SW480 (cell line): ENCODE measurements at places on chromosomes 3 and 15.

GRCh38 chr3:169750665-169751064 is 14.2 kb downstream of the TERC start:
- no peak for DNase-seq

DNA sequence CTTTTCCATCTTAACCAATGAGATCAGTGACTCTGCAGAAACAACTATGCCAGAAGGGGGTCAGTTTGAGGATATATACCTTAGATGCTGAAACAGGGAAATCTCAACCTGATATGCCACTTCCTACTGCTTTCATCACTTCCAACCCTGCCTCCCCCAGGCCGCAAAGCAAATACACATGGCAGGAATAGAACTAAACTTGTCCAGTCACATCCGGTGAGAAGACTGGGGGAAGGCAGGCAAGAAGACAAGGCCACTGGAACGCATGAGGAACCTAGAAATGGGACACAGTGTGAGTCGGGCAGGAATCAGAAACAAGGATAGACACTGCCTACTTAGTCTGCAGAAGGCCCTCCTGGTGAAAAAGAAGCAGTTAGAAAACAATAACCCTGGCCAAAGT is 90.6 kb downstream of the MYO5A start:
- no peak for DNase-seq

DNA sequence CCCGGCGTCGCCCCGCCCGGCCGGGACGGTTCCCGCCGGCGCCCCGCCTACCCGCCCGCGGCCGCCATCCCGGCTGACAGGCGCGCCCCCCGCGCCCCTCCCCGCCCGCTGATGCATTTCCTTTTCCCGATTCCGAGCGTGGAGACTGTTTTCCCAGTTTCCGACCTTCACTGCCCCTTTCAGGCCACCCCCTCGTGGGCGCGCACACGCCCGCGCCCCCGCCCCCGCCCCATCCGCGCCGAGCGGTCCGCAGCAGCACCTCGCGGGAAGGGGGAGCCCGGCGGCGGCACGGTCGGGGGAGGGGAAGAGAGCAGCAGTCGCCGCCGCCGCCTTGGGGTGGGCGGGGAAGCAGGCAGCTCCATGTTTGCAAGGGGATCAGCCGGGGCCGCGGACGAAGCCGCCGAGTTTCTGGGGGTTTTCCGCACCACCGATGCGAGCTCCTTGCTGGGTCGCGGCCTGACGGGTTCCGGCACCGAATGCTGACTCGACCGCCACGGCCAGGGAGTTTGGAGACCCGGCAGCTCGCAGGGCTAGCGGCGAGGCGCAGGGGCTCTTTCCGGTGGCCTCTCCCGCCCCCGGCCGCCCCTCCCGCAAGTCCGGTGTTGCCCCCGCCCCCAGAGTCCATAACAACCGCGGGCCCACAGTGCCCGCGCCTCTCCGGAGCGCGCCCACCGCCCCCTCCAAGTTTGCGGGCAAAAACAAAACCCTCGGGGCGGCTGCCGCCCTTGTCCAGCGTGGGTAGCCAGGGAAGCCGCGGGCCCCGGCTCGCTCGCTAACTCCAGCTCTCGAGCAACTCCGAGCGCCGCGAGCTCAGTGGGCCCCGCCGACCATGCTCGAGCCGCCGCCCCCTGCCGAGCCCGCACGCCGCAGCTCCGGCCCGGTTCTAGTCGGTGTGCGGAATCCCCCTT is 3.2 kb upstream of the SIN3A start:
- peak; percentile 75 for DNase-seq

- no peak for DNase-seq
Observed at GRCh38 chr3:112013784-112014143, 15.0 kb downstream of the TAGLN3 start.

- DNase-seq, result peak; percentile 36
Observed at GRCh38 chr3:58352626-58353025, 19.9 kb downstream of the PXK start.

DNA sequence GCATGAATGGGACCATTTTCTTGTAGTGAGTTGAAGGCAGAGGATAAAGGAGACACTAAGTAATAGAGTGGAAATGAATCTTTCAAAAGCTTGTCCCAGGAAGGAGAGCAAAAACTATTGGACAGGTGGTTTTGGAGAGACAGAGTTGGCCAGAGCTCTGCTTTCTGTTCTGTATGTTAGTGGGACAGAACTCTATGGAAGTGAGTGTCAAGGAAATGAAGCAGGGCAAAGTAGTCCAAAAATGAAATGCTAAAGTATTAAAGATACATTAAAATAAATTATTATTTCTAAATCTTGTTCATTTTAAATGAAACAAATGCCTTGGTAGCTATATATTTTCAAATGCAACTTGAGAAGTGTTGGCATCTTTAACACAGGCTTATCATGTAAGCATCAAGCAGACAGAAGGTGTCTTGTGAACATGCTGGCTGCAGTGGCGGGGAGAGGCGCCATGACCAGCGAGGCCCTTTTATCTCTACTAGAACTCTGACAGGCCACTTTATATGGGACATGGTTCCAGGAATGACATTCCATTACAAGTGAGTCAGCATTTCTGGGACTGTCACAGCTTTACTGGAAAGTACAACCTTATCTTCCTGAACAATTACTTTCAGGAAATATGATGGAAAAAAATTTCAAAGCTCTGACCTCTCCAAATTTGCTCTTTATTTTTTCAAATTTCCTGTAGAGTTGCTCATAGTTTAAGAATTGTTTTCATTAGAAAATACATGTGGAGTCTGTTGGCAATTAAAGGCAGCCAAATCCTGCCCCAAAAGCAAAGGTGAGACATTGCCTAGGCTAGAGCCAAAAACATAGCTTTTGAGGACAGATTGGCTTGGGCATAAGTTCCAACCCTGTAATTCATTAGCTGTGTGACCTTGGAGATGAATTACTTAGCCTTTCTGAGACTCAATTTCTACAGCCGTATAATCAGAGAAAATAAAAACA is 106.5 kb downstream of the ECT2 start:
- peak; percentile 66 for DNase-seq

DNA sequence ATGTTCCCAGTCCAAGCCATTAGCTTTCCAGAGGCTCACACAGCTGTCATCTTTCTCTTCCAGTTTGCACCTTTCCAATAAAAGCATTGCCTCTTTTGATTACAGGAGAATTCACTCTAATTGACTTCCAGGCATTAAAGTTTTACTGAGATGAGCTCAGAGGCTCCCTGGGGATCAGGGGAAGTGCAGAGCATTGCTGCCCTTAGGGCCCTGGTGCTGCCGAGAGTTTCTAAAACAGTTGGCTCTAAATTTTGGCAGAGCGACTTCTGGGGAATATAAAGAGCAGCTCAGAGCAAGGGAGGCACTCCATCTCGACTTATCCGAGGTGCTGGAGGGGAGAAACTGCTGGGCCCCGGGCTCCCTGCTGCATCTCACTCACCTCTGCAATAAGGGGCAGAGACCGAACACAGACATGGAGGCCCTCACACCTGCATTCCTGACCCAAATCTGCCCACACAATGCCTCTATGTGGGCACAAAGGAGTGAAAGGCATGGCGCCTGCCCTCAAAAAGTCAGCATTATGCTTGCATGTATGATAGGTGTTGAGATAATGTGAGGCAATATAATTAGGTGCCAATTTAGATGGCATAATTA is 61.7 kb downstream of the SCN11A start:
- no peak for DNase-seq

- DNase-seq, result no peak
Observed at GRCh38 chr15:71549091-71549490, 261.3 kb upstream of the NR2E3 start.

DNA sequence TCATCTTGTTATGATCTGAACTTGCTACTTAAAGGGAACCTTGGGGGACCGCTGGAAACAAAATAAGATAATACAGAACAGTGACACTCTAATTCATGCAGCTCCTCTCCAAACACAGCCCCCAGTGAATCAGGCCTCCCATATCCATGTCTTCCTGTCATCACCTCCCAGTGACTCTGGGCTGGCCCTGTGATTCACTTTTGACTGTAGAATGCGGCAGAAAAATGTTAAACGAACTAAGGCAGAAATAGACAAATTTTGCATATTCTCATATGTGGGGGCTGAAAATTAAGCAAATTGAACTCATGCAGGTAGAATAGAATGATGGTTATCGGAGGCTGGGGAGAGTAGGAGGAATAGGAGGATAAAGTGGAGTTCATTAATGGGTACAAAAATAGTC is 20.2 kb upstream of the GADL1 start:
- DNase-seq, result no peak

DNA sequence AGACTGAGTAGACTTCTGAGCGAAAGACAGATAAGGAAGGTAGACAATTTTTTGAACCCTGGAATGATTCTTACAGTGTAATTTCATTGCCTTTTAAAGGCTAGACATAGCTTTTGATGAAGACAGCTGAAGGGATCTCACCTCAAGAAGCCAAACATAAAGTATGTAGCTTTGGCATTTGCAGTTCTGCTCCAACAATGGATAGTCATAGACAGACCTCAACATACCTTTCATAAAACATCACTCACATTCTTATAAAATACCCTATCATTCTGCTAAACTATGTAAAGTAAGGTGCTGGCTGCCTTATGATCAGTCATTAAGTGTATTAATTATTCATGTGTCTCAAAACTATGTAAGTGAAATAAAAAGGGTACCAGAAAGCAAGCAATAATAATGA is 70.0 kb downstream of the UBE3A start:
- DNase-seq, result no peak

GRCh38 chr3:86867982-86868381 is 123.0 kb downstream of the VGLL3 start:
- no peak for DNase-seq

DNA sequence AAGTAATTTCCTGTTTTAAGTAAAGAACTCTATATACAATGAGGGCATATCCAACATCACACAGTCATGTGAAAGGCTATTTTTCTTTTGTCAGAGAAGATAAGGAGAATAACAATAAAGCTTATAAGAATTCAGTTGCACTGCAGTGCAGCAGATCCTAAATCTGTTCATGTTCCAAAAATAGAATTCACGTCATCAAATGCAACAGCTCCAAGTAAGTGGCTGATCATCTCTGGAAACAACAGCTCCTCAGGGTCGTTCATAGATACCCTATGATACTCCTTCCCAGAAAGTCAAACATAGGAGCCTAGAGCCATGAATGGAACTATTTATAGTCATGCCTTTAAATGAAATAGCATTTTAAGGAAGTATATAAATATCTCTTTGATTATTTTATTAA is 100.2 kb downstream of the FMN1 start:
- no peak for DNase-seq

- peak; percentile 66 for DNase-seq
Observed at GRCh38 chr3:171772427-171773056, 37.7 kb downstream of the PLD1 start.

- no peak for DNase-seq
Observed at GRCh38 chr15:39159833-39160232, 421.0 kb upstream of the THBS1 start.

DNA sequence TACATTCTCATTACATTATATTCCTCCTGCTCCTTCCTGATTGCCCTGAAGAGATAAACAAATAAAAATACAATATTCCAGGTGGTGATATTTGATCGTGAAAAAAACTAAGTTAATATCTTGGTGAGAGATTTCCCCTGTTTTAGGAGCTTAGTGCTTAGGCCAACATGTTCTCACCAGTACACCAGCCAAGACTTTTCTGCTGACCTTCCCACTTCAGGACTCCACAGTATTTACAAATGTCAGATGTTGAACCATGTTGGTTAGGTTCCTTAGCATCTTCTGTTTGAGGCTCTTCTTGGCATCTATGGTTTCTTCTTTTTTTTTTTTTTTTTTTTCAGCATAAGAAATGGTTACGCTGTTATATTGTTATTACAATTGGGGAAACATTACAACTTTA is 247.0 kb downstream of the IL5RA start:
- DNase-seq, result no peak

DNA sequence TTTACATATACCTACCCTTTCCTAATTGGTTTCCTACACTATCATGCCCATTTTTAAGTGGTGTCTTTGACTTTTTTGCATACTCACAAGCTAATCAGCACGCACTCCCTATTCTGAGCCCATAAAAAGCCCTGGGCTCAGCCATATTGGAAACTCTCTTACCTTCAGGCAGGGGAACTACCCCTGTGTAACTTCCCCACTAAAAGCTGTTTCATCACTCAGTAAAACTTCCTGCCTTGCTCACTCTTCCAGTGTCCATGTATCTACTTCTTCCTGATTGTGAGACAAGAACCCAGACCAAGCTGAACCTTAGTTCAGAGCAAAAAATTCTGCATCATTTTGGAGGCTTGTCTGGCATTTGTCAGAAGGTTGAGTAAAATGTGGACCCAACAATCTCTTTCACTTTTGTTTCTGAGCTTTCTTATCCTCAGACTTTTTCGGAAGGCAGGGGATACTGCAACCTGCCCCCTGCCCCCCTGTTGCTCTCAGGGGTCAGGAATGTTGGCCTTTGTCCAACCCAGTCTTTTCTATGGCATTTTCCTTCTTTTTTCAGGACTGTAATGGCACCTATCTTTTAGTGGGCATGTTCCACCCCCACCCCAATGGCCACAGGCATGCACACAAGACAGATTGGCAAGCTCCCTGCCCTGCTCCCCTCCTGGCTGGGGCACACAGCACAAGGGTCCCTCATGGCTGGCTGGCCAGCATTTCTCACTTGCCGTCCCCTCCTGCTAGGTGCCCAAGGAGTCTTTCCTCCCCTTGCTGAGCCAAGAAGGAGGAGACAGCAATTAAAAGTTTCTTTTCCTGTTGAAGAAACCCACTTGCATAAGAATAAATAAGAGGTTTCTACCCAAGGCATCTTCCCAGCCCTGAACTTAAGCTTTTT is 26.3 kb upstream of the TMEM45A start:
- no peak for DNase-seq

GRCh38 chr3:138197058-138197457 is 10.0 kb downstream of the ARMC8 start:
- DNase-seq, result peak; percentile 13

- DNase-seq, result no peak
Observed at GRCh38 chr3:149384911-149385321, 7.5 kb upstream of the TM4SF1 start.

DNA sequence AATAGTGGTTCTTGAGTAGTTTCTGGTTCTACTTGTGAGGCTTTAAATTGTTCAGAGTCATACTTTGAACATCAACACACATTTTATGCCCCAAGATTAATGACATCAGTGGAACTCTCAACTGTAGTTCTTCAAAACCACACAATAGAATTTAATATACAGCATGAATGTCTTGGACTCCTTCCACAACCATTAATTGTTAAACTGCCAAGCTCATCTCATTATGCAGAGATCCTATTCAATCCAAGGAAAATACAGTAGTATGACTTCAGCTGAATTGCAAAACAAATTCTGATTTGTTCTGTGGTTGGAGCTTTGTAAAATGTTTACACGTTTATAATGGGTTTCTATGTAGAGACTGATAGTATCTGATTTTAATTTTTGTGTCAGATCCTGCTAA is 199.2 kb upstream of the SLC2A2 start:
- DNase-seq, result no peak

GRCh38 chr3:8776406-8776805 is 7.0 kb upstream of the OXTR start:
- no peak for DNase-seq

- DNase-seq, result no peak
Observed at GRCh38 chr3:64184621-64185020, 40.6 kb downstream of the PRICKLE2 start.

GRCh38 chr3:122358703-122359032 is 24.4 kb downstream of the MIX23 start:
- no peak for DNase-seq

GRCh38 chr3:143895805-143896204 is 47.5 kb upstream of the SLC9A9 start:
- DNase-seq, result peak; percentile 17

GRCh38 chr15:69876064-69876940 is 221.4 kb downstream of the TLE3 start:
- no peak for DNase-seq

- DNase-seq, result no peak
Observed at GRCh38 chr3:150291515-150291914, 116.6 kb upstream of the TSC22D2 start.

GRCh38 chr15:77807115-77807514 is 174.4 kb upstream of the LINGO1 start:
- no peak for DNase-seq
